ENCODE measurements at places on chromosomes 7 and 10.
A peak's percentile ranks its signal among the peaks of the same experiment; 100 is the strongest.

GRCh38 chr7:143069912-143070500 is 17.9 kb downstream of the OR6V1 start:
- DNase-seq = no peak

- DNase-seq = no peak
These were observed 57.5 kb upstream of the CREB5 start for GRCh38 chr7:28354601-28355402.

DNA sequence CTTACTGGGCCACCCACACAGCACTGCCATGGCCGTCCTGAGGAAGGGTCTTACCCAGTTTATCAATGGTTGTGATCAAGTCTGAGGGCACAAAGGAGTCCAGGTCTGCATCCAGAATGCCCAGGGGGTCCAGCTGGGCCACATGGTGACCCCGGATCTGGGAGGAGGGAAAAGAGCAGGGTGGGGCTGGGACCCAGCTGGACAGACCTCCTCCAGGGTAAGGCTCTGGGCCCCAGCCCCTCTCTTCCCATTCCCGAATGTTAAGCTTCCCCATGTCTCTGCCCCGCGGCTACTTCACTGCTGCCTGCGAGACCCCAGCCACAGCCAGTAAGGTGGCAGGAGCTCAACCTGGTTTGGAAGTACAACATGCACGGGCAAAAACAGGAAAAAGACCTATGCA is 9.5 kb downstream of the OGDHL start:
- DNase-seq = no peak

GRCh38 chr7:107251963-107252362 is 83.2 kb downstream of the HBP1 start:
- no peak for DNase-seq

DNA sequence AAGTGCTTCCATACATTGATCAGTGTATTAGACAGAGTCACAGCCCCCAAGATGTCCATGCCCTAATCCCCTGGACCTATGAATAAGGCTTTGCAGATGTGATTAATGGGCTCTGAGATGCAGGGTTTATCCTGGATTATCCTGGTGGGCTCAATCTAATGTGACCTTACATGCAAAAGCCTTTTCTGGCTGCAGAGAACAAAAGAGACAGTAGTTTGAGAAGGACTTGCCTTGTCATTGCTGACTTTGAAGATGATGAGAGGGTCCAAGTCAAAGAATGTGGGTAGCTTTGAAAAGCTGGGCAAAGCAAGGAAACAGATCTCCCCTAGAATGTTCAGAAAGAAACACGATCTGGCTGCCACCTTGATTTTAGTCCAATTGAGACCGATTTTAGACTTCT is 238.7 kb downstream of the CCSER2 start:
- DNase-seq = no peak

DNA sequence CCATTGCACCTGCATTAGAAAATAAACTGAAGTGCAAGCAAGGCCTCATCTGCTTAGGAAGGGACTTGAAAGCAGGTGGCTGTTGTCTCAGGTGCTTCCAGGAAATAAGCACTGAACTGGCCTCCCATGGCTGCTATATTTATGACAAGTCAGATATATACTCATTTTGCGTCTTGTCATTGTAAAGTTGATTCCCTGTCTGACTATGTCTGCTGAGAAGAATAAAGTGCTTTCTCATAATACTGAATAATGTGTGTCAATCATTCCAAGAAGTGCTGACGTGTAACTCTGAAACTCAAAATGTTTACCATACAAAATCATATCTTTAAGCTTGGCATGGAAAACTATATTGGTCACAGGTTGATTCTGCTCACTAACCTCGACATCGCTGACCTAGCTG is 44.9 kb upstream of the SVOPL start:
- no peak for DNase-seq

- no peak for DNase-seq
These were observed 28.3 kb upstream of the MSMB start for GRCh38 chr10:46074196-46074946.

DNA sequence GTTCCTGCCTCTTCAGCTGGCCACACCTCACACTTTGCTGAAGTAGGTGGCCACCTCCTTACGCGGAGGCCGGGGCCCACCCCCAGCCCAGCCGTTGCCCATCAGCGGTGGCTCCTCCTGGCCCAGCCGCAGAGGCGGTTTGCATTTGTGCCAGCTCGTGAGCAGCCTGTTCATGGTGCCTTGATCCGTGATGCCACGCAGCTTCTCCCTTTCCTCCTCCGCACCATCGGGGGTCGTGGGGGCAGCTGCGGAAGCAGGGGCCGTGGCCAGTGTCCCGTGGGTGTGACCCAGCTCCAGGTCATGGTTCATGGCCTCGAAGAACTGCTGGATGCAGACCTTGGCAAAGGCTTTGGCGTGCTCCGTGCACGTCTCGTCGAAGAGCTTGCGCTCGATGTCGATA is 3.1 kb upstream of the CALHM2 start:
- no peak for DNase-seq

DNA sequence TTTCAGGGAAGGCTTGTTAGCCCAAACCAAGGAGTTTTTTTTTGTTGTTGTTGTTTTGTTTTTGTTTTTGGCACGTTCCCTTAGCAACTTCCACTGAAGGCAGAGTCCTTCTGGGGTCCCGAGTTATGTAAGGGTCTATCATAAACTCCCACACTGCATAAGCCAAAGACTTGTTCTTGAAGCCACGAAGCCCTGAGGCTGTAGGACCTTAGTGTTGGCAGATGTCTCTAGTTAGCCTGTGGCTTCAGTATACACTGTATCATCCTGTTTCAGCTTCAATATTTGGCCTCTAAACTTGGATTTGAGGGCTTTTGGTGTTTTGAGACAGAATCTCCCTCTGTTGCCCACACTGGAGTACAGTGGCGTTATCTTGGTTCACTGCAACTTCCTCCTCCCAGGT is 13.6 kb downstream of the KPNA7 start:
- DNase-seq = no peak

DNA sequence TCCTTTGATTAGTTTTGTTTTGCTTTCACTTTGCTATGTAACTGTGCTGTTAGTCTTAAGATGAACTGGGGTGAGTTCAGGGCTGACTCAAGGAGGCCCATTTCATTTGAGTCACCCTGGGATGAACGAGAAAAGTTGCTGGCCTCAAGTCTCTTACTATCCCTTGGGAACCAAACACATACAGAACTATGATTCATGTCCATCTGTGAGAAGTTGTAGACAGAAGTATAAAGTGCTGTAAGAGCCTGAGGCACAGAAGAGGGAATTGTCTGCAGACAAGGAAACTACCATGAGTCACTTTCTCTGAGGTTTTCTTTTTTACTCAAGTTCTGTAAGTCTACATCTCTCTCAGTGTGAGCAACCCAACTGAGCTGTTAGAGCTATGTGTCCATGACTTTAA is 179.8 kb upstream of the CSTF2T start:
- no peak for DNase-seq

DNA sequence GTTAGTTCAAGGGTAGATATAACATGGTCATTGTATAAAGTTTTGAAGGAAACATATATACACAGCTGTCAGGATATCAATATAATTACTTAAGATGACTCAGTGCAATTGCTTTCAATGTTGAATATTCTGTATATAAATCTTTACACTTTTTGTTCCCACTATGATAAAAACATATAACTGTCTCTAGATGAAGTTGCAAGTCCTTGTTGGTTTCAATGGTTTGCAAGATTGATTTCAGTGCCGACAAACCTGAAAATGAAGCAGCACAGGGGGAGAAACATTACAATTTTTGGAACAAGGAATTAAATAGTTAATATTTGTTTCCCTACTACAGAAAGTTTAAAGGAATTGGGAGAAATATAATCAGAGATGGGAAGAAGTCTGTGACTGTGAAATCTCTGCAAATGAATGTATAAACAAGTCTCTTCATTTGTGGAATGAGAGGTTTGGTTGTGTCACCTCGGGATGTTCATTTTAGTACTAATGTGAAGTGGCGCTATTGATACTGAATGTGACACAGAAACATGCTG is 54.1 kb downstream of the OR13A1 start:
- no peak for DNase-seq

DNA sequence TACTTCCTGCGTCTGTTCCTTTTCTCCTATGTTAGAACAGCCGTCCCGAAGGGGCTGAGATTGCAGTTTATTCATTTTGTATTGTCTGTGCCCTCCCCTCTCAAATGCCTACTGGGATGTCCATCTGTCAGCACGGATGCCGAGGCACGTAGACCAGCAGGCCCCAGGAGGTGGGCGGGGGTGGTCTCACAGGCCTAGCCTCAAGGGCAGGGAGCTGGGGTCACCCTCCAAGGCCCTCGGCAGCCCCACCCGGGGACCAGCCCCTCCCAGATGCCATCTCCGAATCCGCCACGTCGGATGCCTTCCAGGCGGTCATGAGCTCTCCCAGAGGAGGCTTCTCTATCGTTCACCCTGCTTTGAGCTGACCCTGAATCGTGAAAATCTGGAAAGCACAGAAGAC is 59.7 kb downstream of the ELFN1 start:
- DNase-seq = no peak

- DNase-seq = peak; percentile 26
These were observed 718 bp downstream of the DYNC2I1 start for GRCh38 chr7:158856883-158857668.

GRCh38 chr7:151058781-151059366 is 515 bp upstream of the SLC4A2 start:
- peak; percentile 25 for DNase-seq

DNA sequence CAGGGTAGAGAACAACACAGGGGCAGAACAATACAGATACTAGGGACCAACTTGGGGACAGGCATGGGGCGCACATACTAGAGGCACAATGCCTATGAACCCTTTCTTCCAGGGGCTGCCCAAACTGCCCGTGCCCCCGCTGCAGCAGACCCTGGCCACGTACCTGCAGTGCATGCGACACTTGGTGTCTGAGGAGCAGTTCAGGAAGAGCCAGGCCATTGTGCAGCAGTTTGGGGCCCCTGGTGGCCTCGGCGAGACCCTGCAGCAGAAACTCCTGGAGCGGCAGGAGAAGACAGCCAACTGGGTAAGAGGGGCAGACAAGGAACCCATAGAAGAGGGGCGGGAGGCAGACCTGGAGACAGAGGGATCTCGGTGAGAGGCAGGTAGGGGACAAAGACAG is 5.8 kb downstream of the CHAT start:
- no peak for DNase-seq

DNA sequence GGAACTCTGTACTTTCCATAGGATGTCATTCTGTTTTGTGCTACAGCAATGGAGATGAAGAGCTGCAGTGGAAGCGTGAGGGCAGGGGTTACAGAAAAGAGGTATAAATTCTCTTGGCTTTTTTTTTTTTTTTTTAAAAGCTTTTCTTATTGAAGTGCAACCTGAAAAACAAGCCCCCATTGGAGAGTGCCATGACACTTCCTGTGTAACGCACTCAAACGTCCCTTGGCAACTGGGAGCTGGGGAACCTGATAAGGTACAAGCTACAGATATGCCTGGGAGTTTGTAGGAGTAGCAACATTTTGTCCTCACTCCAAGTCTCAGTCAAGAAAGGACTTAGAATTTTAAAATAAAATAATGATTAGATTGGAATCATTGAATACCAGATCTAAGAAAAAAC is 512.1 kb downstream of the RPS24 start:
- DNase-seq = no peak

DNA sequence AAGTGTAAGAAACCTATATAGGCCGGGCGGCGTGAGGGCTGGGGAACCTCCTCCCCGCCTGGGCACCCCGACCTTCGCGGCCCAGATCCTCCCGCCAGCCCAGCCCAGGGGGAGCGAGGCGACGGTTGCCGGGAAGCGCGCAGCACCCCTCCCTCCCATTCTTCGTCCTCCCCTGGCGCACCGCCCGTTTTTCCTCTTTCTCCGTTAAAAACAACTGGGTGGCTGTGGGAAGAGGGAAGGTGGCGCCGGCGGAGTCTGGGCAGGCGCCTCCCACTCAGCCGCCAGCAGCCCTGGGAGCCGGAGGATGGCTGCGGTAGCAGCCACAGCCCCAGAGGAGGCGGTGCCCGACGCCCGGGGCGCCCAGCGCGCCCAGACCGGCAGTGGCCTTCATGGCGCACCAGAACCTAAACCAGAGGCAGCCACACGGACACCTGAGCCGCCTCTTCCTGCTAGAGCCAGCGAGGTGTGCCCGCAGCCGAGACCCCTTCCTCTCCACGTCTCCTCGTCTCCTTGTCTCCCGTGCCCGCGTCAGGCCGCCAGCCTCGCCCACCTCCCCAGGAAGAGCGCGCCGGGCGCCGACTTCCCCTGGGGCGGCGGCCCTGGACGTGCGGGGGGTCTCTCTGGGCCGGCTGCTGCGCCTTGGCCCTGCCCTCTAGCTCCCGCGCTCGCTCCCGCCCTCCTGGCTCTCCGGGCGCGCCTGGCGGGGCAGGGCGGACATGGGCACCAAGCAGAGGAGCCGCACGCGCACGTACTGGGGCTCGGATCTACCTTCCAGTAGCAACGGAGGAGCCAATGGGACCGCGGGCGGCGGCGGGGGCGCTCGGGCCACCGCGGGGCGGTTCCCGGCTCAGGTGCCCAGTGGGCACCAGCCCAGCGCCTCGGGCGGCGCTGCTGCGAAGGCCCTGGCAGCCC is 32.8 kb upstream of the SFTPD start:
- DNase-seq = peak; percentile 39

- DNase-seq = peak; percentile 49
These were observed 90.1 kb upstream of the NFE2L3 start for GRCh38 chr7:26061678-26062603.

GRCh38 chr7:33667196-33667595 is 238.1 kb upstream of the BMPER start:
- DNase-seq = no peak

DNA sequence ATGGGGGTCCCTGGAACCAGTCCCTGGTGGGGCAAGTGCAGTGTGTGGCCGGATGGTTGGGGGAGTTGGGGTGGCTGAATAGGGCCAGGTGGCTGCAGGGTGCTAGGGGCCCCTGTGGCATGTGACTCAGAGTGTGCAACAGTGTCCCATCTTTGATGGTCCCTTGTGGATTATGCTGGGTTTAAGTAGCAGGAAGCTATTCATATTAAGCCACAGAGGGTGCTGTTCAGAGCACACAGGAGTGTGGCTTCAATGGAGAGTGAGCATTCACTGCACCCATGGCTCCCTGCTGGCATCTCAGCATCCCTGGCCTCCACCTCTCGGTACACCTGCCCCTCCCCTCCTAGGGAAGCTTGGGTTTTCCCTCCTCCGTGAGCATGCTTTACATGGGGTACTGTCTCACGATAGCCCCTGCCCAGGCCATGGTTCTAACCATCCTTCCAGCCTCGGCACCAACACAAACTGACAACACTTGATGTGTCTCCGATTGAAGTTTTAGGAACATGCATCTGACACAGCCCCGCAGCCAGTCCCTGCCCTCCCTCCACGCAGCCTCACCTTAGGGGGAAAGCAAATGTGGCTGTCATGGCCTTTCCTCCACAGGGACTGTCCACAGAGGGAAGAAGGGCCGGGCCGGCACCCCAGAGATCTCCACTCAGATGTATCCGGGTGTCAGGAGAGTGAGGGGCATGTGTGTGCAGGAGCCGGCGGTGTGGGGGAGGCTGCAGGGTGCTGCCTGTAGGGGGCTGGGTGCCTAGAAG is 30.4 kb upstream of the PPIF start:
- DNase-seq = no peak

GRCh38 chr10:48490571-48490940 is 114.3 kb downstream of the ARHGAP22 start:
- no peak for DNase-seq

GRCh38 chr7:84274029-84274638 is 79.5 kb upstream of the SEMA3A start:
- no peak for DNase-seq

GRCh38 chr7:134847851-134848588 is 68.6 kb downstream of the CALD1 start:
- DNase-seq = no peak
